ENCODE measurements at places on chromosomes 3 and 15. TPM values are rescaled to one million over a fixed set of nuclear protein-coding genes. Genes with fewer than 3 reads are reported as not detected.

DNA sequence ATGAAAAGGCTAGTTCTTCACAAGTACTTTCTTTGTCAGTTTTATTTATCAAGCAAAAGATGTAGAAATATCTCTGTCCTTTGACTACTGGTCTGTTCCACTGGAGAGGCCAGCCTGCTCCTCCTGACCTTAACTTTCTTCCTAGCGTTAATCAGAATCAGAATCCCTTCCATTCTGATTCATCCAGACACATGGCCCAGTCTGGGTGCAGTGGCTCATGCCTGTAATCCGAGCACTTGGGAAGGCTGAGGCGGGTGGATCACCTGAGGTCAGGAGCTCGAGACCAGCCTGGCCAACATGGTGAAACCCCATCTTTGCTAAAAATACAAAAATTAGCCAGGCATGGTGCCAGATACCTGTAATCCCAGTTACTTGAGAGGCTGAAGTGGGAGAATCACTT is 32.0 kb upstream of the MANF start:
- DNase-seq: no peak

GRCh38 chr3:23710555-23710954 is 95.2 kb upstream of the UBE2E1 start:
- peak; percentile 65 for DNase-seq

DNA sequence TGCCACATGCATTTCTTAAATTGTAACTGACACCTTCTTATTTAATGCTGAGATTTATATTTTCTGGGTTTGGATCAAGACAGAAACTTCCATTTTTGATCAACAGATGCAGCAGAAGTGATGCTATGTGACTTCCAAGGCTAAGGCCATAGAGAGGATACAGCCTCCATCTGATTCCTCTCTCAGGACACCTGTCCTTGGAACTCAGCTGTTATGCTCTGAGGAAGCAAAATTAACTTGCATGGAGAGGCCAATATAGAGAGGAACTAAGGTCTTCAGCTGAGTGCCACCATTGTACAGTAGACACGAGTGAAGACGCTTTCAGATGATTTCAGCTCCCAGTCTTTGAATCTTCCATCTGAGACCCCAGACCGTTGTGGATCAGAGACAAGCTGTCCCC is 296.9 kb upstream of the TBL1XR1 start:
- no peak for DNase-seq

DNA sequence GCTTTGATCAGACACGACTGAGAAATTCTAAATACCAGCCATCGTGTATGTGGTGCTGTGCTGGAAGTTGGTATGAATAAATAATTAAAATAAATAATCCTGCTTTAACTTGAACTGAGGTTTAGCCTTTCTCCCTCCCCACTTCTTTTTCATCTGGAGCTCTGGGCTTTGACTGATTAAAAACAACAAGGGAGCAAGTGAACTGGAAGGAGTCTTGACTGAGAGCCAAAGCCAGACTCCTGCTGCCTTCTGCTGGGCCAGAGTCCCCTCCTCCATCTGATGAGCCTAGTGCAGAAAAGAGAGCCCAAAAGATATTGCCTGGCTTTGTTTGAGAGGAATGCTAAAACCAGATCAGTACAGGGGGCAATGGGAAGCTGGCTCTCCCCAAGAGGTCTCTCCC is 96.0 kb downstream of the CCNL1 start:
- DNase-seq: no peak

DNA sequence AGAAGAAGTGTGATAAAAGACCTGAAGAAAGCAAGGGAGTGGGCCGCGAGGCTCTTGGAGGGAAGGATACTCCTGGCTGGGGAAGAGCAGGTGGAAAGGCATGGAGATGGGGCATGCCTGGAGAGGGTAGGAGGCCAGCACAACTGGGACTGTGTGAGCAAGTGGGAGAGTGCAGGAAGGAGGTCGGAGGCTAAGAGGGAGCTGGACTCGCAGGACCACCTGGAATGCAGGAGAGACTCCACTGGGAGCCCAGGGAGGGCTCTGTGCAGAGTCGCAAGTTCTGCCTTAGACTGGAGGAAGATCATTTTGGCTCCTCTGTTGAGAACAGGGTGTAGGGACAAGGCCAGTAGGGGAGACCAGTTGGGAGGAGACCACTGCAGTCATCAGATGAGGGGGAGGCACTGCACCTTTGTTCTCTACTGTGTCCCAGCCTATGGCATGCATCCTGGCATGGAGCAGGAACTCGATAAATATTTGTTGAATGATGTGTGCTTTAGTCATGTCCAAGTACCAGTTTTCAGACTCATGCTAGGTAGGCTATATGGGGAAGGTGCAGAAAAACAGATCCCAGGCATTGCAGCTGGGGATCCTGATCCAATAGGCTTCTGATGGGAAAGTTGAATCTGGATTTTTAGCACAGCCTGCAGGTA is 13.7 kb downstream of the FAM107A start:
- DNase-seq: no peak

Gene MGLL
- total RNA-seq: 71.8 TPM

DNA sequence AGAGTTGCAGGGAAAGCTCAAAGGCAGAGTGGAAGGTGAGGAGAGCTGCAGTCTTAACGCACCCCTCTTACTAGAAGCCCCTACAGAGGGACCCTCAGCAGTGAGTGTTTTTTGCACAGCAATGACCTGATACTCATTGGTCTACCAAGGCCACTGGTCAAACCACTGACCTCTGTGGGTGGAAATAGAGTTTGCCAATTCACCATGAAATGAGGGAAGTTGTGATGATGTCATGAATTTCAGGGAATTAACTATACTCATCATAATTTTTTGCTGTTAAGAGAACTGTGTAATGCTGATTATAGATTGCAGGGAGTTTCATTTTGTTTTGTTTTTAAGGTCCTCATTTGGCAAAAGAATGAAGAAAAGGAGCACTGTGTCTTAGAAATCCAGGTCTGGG is 101.7 kb upstream of the SMAD3 start:
- no peak for DNase-seq

Gene TRH
- not detected for total RNA-seq

- no peak for DNase-seq
Measured at GRCh38 chr3:155420881-155421486, 127.5 kb upstream of the STRIT1 start.

Gene GREM1
- total RNA-seq: 68.4 TPM

DNA sequence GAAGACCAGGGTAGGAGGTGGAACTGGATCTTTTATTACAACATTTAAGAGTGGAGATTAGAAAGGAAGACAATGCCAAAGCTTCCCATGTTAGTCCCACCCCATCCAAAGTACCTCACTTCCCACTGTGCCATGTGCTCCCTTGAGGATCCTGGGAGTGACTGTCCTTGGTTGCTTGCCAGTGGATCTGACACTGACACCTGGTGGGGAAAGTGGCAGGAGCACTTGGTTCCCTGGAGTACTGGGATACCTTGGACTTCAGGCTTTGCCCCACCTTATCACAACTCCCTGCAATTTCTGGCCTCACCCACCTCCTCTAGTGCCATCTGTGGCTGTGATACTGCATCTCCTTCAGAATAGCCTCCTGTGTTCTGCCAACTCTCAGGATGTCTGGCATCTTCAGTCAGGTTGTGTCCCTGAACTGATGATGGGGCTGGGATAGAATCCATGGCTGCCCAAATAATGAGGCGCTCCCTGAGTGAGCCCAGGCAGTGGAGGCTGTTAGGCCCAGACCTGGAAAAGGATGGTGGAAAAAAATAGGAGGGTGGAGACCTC is 1.3 kb downstream of the ELL3 start:
- DNase-seq: no peak

Gene TMEM207
- total RNA-seq: not detected

DNA sequence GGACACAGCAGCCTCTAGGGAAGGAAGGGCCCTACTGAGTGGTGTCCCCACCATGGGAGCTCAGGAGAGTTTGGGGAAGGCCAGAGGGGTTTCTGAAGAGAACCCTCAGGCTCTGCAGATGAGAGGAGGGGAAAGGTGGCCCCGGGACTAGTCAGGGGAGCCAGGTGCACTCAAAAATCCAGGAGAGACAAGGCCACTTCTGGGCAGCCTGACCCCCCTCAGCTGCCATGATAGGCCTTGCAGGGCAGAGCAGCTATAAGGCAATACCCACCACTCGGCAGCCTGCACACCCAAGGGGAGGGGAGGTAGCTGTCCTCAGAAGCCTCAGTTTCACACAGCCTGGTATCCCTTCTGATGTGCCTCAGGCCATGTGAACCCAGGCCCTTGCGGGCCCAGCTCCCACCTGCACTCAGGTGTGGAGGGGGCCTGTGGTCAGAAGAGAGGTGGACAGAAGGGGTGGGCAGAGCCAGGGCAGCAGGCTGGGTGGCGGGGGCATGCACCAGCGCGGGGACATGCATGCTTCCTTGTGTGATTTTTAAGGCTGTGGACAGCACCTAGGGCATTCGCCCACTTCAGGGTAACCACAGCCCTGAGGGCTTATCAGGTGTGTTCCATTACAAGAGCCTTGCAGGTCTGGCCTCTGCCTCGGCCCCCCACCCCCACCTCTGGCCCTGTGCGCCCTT is 34.6 kb downstream of the SRPRB start:
- no peak for DNase-seq

DNA sequence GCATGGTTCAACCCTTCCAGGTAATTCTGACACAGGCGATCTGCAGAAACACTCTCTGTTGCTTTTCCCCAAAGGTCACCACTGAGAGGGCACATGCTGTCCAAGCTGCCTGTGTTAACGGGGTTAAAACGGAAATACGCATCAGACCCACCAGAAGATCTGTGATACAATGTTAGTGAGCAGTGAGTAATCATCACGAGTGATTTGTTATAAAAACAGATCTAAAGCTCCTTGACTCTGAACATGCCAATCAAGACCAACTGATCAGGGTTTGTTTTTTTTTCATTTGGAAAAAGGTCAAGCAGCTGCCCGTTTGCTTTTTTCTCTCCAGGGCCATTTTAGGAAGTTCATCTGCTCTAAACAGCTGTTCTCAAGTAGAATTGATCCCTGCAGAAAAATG is 43.2 kb downstream of the FGF12 start:
- DNase-seq: no peak

Gene PRR20G
- not detected for total RNA-seq

- no peak for DNase-seq
Measured at GRCh38 chr3:60274646-60275045, 976.6 kb downstream of the FHIT start.

DNA sequence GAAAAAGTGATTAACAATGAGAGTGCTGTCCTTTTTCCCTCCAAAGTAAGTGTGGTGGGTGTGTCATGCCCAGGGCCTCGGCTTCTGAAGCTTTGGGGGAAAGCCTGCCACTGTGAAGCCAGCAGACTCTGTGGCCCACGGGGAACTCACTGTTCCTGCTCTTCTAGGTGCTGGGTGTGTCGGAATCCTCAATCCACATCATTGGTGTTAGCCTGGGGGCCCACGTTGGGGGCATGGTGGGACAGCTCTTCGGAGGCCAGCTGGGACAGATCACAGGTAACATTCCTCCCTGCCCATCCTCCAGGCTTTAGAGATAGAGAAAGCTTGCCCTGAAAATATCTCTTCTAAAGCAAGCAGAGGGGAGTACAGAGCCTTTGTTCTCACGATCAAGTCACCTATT is 11.6 kb downstream of the PLA1A start:
- DNase-seq: no peak

DNA sequence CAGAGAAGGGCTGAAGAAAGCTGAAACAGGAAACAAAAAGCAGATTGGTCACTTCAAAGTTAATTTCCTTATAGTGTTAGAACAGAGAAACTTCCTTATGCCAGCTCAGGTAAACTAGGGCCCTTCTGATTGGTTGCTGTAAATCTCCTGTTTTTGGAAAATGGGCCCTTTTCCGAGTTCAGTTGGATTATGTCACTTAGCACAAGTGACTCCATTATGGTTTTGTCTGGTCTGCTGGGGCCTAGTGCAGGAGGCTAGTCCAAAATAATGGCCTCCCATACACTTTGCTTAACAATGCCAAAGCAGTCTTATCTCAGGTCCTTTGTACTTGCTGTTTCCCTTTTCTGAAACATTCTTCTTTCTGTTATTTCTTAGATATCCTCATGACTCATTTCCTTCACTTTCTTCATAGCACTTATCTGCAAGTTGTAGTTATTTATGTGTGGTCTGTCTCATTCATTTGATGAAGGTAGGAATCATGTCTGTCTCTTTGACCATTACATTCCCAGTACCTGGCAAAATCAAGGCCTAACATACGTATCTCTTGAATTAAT is 7.7 kb upstream of the DCP1A start:
- no peak for DNase-seq

- DNase-seq: no peak
Measured at GRCh38 chr3:105260385-105260784, 106.3 kb upstream of the ALCAM start.

Gene NMNAT3
- total RNA-seq: 8.6 TPM

Gene GATA2
- 6.0 TPM for total RNA-seq

DNA sequence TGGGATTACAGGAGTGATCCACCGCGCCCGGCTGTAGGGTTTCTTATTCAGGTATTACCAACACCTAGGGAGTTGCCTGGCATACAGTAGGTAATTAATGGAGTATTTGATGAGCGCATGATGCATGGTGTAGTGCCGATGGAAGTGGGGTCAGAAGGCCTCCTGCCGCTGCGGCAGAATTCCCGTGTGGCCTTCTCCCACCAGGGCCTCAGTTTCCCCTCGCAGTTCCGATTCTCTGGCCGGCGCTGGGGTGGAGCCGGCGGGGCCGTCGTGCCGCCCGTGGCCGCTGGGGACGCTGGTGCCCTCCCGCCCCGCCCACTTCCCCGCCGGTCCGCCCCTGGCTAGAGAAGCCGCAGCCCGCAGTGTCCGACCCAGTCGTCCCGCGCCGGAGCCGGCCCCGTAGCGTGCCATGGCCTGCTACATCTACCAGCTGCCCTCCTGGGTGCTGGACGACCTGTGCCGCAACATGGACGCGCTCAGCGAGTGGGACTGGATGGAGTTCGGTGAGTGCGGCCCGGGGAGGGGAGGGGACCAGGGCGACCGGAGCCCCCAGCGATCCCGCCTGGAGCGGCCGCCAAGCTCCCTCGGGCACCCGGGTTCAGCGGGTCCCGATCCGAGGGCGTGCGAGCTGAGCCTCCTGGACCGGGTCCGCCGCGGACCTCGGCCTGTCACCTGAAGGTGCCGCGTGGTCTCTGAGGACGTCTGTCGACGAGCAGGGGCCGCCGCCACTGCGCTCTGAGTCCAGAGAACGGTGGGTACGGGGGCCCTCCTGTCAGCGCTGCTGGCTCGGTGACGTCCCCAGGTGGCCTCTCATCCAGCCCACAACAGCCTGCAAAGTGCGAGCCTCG is at the start of gene IRAK2:
Gene IRAK2 (plus strand): TSS at position 374 of the 848 bp plus-strand sequence. CDS start 36 bp downstream, at position 410.
- no peak for DNase-seq

Gene SLC2A2
- not detected for total RNA-seq

GRCh38 chr3:171704002-171704401 is 106.3 kb downstream of the PLD1 start:
- DNase-seq: no peak

GRCh38 chr15:39736412-39737195 is 46.0 kb downstream of the FSIP1 start:
- DNase-seq: no peak

Gene MAP3K13
- 33.5 TPM for total RNA-seq

GRCh38 chr15:52537459-52537858 is 8.8 kb upstream of the MYO5A start:
- DNase-seq: no peak
